ENCODE measurements at places on chromosomes 2 and 18. TPM values are rescaled to one million over a fixed set of nuclear protein-coding genes. Genes with fewer than 3 reads are reported as not detected.
A peak's percentile ranks its signal among the peaks of the same experiment; 100 is the strongest.

GRCh38 chr2:88136817-88137216 lies 9.0 kb upstream of the FABP1 start:
- DNase-seq: no peak
- H3K27ac ChIP-seq: no peak overlapping the region
- no peaks in the 10 kb centered on the region for H3K36me3 ChIP-seq

GRCh38 chr18:65754121-65754520 lies 3.3 kb downstream of the CDH7 start:
- no peaks in the 10 kb centered on the region for H3K36me3 ChIP-seq
- H3K27me3 ChIP-seq: peaks cover 7% of the 10 kb centered on the region
- no peak overlapping the region for H3K27ac ChIP-seq
- H3K4me1 ChIP-seq: no peaks in the 10 kb centered on the region
- DNase-seq: no peak

DNA sequence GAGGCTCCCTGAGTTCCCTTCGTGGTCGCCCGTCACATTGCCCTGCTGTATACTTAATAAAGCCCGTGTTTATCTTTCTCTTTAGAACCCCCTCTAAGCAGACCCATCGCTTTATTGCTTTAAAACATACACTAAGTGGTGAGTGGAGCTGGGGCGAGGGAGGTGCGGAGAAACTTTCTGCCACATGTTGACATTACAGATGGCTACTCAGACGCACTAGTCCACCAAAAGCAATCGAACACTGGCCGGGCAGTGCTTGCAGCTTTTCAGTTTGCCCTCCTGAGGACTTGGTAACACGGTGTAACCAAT lies 859 bp upstream of the COLEC12 start:
- H3K36me3 ChIP-seq: no peaks in the 10 kb centered on the region
- H3K27me3 ChIP-seq: peaks cover 31% of the 10 kb centered on the region
- peak overlapping the region; percentile 28 for H3K4me3 ChIP-seq
- no peak overlapping the region for H3K27ac ChIP-seq
- DNase-seq: no peak
- peaks cover 17% of the 10 kb centered on the region for H3K4me1 ChIP-seq

- H3K27me3 ChIP-seq: peaks cover 37% of the 10 kb centered on the region
- H3K27ac ChIP-seq: no peak overlapping the region
- peaks cover 36% of the 10 kb centered on the region for H3K4me1 ChIP-seq
- DNase-seq: peak; percentile 27
- H3K4me3 ChIP-seq: peak overlapping the region; percentile 70
Observed at GRCh38 chr2:36356298-36356989, 866 bp downstream of the CRIM1 start.

DNA sequence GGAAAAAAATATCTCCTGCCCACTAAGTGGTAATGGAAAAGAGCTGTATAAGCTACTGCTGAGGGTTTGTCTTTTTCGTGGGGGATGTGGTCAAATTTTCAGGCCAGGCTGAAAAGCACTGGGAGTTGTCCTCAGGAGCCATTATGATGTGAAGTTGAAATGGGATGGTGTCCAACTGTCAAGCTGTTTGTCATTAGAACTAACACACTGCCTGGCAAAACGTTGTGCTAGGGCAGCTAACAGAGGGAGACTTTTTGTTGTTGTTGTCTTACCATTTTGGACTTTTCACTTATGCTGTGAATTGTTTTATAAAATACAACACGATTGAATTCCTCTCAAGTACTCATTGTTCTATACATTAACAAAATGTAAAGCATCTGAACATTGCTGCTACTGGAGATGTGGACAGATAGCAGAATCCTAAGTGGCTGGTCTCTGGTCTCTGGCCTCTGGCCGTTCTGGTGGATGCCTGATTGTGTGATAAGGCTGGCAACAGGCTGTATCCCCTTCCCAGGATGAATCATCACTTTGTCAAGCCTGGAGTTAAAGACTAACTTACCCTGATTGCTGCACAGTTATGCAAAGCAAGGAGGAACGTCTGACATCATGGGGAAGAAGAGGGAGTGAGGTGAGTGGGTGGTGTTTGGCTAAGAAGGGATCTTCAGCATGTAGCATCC lies 2.3 kb downstream of the MYO1B start:
- DNase-seq: no peak
- H3K4me1 ChIP-seq: peaks cover 16% of the 10 kb centered on the region
- no peak overlapping the region for H3K4me3 ChIP-seq
- peaks cover 4% of the 10 kb centered on the region for H3K27me3 ChIP-seq

DNA sequence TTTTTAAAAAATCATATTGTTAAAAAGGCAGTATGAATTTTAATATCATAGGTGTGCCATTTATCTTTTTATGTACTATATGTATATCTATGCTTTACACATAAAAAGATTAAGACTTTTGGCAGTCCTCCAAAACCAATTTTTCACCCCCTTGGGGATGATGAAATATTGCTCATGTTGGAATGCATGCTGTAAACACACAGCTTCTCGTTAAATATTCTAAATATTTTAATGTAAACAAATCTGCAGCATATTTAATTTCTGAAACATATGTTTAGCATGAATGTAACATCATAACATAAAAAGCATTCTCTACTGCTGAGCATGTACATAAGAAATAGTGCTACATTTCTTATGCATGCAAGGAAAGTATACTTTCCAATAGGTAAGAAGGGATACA lies 484.3 kb upstream of the LRATD1 start:
- no peak for DNase-seq
- no peaks in the 10 kb centered on the region for H3K36me3 ChIP-seq
- H3K4me3 ChIP-seq: no peak overlapping the region
- H3K4me1 ChIP-seq: peaks cover 8% of the 10 kb centered on the region
- no peak overlapping the region for H3K27ac ChIP-seq

- DNase-seq: no peak
- H3K27me3 ChIP-seq: no peaks in the 10 kb centered on the region
- H3K36me3 ChIP-seq: peaks cover 37% of the 10 kb centered on the region
- no peak overlapping the region for H3K27ac ChIP-seq
Observed at GRCh38 chr2:143473820-143474219, 344.6 kb downstream of the ARHGAP15 start.

GRCh38 chr2:46925474-46926351 lies 10.1 kb upstream of the MCFD2 start:
- DNase-seq: no peak
- H3K27ac ChIP-seq: no peak overlapping the region
- H3K36me3 ChIP-seq: peaks cover 9% of the 10 kb centered on the region

DNA sequence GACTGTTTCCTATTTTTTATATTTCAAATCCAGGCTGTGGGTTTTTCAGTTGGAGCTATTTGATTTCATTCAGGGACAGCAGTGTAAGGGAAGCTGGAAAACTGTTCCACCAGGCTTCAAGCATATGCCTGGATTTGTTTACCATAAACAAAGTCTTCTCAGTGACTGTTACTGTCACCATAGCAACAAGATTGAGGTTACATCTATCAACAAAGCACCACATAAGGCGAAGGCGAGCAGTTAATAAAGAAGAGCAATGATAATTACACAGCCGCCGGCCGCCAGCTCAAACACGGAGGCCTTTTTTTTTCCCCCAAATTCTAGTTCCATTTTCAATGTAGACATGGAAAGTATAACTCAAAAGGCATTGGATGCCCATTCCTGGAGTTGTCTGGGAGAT lies 553.7 kb upstream of the SYT4 start:
- DNase-seq: no peak
- H3K36me3 ChIP-seq: no peaks in the 10 kb centered on the region
- no peaks in the 10 kb centered on the region for H3K27me3 ChIP-seq
- H3K27ac ChIP-seq: no peak overlapping the region
- no peaks in the 10 kb centered on the region for H3K4me1 ChIP-seq

DNA sequence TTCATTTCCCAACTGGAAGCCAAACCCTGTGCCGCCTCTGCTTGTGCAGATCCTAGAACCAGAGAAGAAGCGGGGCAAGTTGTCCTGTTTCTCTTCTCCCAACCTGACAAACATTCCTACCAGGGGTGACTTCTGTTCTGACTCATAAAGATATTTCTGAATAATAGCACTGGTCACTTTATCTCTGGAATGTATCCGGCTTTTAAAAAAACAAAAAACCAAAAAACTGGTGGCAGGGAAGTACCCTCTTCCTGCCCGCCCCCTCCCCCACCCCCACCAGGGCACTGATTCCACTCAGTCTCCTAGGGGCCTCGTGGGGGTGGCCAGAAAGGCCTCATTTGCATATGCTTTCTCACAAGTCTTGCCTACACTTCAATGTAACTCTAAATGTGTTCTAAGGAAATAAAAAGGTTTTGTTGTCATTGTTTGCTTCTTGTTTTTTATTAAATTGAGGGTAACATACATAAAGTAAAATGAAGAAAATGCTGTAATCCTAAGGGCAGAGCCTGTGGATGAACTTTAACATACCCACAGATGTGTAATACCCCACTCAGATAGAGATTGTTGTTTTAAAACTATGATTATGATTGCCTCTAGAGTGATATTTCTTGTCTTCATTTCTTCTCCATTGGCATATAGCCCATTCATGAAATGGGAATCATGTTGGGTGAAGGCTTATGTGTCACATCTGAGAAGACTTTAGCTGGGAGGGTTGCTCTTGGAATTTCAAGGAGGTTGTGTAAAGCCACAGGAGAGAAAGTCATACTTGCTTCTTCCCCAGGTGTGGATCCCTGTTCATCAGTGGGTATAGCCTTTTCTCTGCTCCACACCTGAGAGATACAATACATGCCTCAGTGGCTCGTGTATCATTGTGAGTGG lies 5.3 kb upstream of the FOSL2 start:
- no peak overlapping the region for H3K4me3 ChIP-seq
- H3K27ac ChIP-seq: no peak overlapping the region
- no peaks in the 10 kb centered on the region for H3K36me3 ChIP-seq

- H3K27me3 ChIP-seq: no peaks in the 10 kb centered on the region
- no peak for DNase-seq
- no peak overlapping the region for H3K27ac ChIP-seq
- H3K4me3 ChIP-seq: no peak overlapping the region
Observed at GRCh38 chr18:2777241-2777640, 69.6 kb upstream of the EMILIN2 start.

DNA sequence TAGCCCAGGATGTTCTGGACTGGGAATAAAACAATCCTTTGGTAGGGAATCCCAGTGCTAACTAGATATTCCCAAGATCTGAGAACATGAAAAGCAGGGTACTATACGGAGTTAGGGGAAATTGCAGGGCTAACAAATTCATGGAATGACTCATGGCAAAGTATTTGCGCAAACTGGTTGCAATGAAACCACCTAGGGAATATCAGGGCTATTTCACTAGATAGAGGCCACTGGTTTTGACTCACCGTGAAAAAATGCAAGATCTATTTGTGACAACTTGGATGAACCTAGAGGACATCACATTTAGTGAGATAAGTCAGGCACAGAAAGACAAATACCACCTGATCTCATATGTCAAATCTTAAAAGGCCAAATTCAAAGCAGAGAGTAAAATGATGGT lies 233.3 kb downstream of the MBD2 start:
- no peak overlapping the region for H3K4me3 ChIP-seq
- no peaks in the 10 kb centered on the region for H3K4me1 ChIP-seq
- H3K27ac ChIP-seq: no peak overlapping the region
- DNase-seq: no peak

DNA sequence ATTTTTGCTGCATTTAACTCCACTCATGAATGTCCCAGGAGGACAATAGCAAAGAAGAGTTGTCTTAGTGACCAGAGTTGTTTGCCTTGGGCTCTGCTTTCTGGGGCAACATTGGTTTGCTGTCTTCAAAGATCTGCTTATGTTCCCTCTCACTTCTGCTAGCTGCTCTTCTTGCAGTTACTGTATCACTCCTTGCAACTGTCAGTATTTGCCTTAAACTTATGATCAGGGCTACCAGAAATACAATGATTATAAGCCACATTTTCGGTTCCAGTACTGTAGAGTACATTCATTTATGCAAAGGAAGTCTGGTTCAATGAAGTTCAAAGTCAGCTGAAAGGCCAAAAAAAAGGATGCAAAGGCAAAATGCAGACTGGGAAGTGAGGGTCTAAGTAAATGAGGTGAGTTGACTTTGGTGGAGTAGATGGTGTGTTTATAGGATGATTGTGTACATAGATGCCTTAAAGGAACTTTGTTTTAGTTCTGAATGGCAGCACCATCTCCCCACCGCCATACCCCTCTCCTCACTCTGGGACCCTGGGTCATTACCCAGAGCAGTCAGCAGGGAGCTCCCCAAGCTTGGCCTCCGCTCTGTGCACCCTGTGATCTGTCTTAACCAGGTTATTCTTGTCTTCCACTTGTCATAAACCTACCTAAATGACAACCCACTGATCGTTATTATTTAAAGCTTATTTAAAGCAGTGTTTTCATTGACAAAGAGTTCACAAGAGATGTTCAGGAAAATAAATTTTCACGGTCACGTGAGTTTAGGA lies 236.0 kb downstream of the DOK6 start:
- no peaks in the 10 kb centered on the region for H3K27me3 ChIP-seq
- no peaks in the 10 kb centered on the region for H3K4me1 ChIP-seq
- no peak for DNase-seq

DNA sequence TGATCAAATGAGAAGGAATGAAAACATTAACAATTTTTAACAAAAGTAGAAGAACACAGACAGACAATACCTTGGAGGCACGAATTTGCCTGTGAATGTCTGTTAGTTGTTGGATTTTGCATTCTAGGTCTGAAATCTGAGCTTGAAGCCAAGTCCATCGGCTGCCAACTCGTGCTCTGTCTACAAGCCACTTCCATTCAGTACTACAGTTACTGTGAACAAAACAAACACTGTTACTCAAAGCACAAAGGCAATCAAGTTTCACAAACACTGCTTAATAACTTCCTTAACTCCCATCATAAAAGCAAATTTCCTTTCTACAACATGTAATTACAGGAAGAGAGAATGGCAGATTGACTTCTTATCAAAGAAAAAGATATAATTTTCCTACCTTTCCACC lies 42.2 kb downstream of the KANSL1L start:
- H3K27me3 ChIP-seq: no peaks in the 10 kb centered on the region
- no peak overlapping the region for H3K27ac ChIP-seq
- no peak overlapping the region for H3K4me3 ChIP-seq
- DNase-seq: no peak
- no peaks in the 10 kb centered on the region for H3K4me1 ChIP-seq

- no peak overlapping the region for H3K4me3 ChIP-seq
- H3K36me3 ChIP-seq: no peaks in the 10 kb centered on the region
- H3K27ac ChIP-seq: no peak overlapping the region
- DNase-seq: no peak
- H3K27me3 ChIP-seq: peaks cover 5% of the 10 kb centered on the region
Observed at GRCh38 chr18:36660311-36660710, 168.5 kb downstream of the TPGS2 start.

GRCh38 chr2:7428454-7429204 lies 511.4 kb downstream of the RNF144A start:
- no peak overlapping the region for H3K4me3 ChIP-seq
- peaks cover 7% of the 10 kb centered on the region for H3K4me1 ChIP-seq
- no peak for DNase-seq
- H3K27ac ChIP-seq: no peak overlapping the region
- H3K27me3 ChIP-seq: peaks cover 50% of the 10 kb centered on the region

Gene KCNE4
- not detected for total RNA-seq

Gene MSTN
- not detected for total RNA-seq

Gene SNRNP200
- total RNA-seq: 185 TPM

Gene ARHGEF33
- total RNA-seq: 0.27 TPM

Gene SPP2
- total RNA-seq: not detected

Gene TNFRSF11A
- total RNA-seq: 0.07 TPM

Gene CD302
- 1.2 TPM for total RNA-seq
